Hair follicular keratinocyte (primary cell): ENCODE measurements at places on chromosomes 13 and 19. TPM values are rescaled to one million over a fixed set of nuclear protein-coding genes. Genes with fewer than 3 reads are reported as not detected.

The FPR1 gene
- not detected in 2 replicates for total RNA-seq

The CD22 gene
- total RNA-seq: not detected in 2 replicates

The CACNG7 gene
- not detected in 2 replicates for total RNA-seq

The BICRA gene
- total RNA-seq: 5.9 and 6.0 TPM in 2 replicates

The NANOS3 gene
- total RNA-seq: 0.39 TPM in 1 of 2 replicates, not detected in the other

The CABP5 gene
- not detected in 2 replicates for total RNA-seq

The VSTM1 gene
- not detected in 2 replicates for total RNA-seq

The CD33 gene
- total RNA-seq: not detected in 2 replicates

The RFPL4AL1 gene
- not detected in 2 replicates for total RNA-seq
